GF-D8 (cell line): ENCODE measurements at places on chromosomes 3 and 15.

DNA sequence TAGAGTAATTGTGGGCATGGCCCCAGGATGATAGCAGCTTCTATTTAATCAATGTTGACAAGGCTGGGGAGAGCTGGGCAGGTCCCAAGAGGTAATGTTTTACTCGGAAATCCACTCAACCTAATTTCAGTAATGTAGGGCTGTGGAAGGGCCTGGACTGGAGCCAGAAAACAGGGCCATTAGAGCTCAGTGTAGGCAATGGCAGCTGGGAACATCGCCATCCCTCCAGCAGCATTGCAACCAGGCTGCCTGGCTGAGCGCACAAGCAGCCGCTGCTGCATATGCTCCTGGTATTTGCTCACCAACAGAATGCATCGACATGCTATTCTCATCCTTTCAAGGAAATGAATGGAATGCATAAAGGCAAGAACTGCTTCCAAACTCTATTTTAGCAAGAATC, 90.0 kb downstream of the GAP43 start:
- DNase-seq, result no peak

- DNase-seq, result no peak
These were observed 48.5 kb downstream of the ITGA11 start for GRCh38 chr15:68383161-68384074.

- no peak for DNase-seq
These were observed 2.1 kb downstream of the SEC61A1 start for GRCh38 chr3:128054367-128054766.

- DNase-seq, result no peak
These were observed 251.9 kb downstream of the IGSF11 start for GRCh38 chr3:118782755-118783202.

DNA sequence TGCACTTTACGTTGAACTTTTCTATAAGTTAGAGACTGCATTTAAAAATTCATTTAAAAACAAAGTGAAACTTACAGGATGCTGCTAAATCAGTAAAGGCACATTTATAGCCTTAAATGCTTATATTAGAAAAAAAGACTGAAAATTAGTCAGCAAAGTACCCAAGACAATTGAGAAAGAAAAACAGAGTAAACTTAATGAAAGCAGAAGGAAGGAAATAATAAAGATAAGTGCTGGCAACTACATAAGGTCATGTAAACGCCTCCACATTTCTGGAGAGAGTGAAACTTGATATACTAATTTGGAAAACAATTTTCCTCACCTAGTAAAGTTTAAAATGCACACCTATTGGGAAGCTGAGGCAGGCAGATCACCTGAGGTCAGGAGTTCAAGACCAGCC, 58.2 kb upstream of the ACAN start:
- DNase-seq, result no peak

GRCh38 chr15:101162701-101163483, 89.0 kb downstream of the CHSY1 start:
- no peak for DNase-seq

DNA sequence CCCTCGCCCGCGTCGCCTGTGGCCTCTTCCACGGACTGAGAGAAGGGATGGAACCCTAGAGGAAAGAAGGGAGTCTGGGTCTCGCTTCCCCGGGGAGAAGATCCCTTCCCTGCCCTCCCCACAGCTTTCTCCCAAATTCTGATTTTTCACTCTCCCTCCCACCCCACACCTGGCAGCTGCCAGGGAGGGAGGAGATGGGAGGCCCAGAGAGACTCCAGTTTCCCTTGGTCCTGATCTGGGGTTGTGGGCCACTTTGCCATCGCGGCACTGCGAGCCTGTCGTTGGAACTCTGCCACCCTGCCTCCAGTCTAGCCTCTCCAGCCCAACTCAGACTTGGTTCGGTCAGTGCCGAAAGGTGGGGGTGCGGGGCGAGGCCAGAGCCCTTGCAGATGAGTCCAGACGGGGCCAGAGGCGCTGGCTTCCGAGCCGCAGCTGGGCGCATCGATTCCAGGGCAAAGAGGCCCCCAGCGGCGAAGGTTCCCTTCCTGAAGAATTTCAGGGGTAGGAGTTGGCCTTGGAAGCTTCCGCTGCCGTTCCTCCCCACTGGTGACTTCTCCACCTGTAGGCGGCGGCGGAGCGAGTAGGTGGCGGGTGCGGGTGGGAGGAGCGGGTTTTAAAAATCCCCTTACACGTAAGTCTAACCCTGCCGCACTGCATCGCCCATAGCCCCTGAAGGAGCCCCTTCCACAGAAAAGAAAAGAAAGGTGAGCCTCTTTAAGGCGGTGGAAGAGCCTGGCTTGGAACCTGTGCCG, 5.2 kb downstream of the WNT5A start:
- DNase-seq, result no peak

GRCh38 chr15:57752436-57752835, 45.9 kb downstream of the POLR2M start:
- no peak for DNase-seq

DNA sequence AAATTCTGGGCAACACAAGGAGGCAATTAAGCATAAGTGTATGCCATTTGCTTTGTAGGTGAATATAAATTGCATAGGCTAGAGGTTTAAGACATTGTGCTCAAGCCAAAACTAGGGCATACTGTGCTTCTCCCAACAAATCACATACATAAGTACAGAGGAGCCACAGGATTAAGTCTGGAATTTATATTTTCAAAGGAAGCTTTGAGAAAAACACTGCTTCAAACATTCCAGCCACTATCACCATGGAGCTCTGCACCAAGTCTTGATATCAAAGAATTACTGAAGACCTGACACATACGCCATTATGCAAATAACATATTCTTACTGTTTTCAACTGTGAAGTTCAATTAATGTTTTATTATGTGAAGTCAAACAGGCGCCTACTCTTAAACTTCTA, 119.4 kb upstream of the NPHP3 start:
- no peak for DNase-seq

DNA sequence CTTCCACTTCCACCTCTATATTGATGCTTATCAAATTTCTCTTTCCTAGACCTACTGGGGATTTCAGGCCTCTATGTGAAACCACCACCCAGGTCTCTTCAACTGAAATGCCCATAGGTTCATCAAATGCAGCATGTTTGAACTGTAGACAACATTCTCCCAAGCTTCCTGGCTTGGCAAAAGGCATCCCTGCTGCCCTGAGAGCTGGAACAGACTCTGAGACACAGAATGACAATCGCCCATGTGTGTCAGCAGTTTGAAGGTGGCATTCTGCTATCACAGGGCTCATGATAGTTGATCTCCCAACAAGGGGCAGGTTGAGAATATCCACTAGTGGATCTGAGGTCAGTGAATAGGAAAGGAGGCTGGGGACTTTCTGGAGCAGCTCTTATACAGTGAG, 200.7 kb downstream of the RPLP1 start:
- DNase-seq, result no peak

- no peak for DNase-seq
These were observed 117.1 kb upstream of the MLF1 start for GRCh38 chr3:158453865-158454264.

DNA sequence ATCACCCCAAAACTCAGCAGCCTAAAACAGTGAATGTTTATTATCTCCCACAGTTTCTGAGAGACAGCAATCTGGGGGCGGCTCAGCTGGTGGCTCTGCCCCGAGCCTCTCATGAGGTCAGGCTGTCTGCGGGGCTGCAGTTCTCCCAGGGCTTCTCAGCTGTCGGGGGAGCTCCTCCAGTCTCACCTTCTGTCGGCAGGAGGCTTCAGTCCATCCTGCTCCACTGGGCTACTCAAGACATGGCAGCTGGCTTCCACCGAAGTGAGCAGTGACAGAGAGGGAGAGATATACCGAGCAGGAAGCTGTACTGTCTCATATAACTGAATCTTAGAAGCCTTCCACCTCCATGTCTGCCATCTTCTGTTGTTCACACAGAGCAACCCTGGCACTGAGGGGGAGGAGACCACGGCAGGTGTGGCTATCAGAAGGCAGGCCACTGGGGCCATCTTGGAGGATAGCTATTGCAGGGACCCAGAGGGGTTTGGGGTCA, 72.8 kb upstream of the ITGA11 start:
- no peak for DNase-seq

GRCh38 chr15:99554880-99555488, 10.8 kb upstream of the MEF2A start:
- DNase-seq, result no peak
